GM19239 (cell line): ENCODE measurements at places on chromosomes 3 and 15.
A peak's percentile ranks its signal among the peaks of the same experiment; 100 is the strongest.

DNA sequence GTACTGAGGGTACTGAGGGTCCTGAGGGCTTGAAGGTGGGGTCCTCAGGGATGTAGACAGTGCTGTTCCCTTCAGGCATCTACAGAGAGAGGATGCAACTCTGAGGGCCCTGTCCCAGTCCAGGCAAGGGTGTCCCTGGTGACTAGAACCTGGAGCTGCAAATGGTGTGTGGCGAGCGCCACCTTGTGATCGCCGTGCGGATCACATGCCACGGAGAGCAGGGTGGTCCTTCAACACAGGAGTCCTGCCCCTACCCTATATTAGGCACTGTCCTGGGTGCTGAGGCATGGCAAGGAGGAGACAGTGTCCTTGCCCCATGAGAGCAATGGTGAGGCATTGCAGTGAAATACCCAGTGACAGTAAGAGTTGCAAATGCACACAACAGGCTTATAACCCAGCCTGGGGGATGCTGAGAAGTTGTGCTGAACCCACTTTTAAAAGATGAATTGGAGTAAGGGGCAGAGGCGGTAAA lies 23.6 kb downstream of the RHCG start:
- peak; percentile 78 for DNase-seq

DNA sequence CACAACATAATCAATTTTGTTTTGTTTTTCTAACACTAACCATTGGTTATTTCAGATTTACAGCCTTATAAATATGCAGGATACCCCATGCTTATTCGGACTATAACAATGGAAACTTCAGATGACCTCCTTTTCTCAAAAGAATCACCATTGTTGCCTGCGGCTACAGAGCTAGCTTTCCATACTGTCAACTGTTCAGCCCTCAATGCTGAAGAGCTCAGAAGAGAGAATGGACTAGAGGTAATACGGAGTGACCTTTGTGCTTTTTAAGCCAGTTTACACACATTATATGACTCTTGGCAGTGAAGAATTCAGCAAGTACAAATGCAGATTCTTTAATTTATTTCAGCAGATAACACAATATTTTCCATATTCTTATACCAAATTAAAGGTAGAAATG lies 81.8 kb downstream of the DNAJC13 start:
- no peak for DNase-seq

- no peak for DNase-seq
These were observed 19.4 kb downstream of the SLC6A11 start for GRCh38 chr3:10835406-10835805.

DNA sequence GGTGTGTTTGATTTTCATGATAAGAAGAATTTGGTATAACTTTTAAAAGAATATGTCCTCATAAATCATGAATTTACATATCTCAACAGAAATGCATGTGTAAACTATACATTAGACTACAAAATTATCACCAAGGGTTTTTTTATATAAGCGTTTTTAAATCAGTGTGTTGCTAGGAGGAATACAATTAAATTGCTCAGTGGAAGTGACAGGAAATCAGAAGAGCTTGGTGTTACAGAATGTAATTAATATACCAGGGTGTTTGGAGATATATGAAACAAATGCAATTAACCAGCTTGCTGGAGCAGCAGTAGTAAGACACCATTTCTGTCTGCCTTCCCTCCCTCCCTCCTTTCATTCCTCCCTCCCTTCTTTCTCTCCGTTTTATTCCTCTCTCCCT lies 2.4 kb downstream of the ROBO2 start:
- DNase-seq: no peak

GRCh38 chr3:16188071-16188470 lies 13.6 kb downstream of the GALNT15 start:
- no peak for DNase-seq

DNA sequence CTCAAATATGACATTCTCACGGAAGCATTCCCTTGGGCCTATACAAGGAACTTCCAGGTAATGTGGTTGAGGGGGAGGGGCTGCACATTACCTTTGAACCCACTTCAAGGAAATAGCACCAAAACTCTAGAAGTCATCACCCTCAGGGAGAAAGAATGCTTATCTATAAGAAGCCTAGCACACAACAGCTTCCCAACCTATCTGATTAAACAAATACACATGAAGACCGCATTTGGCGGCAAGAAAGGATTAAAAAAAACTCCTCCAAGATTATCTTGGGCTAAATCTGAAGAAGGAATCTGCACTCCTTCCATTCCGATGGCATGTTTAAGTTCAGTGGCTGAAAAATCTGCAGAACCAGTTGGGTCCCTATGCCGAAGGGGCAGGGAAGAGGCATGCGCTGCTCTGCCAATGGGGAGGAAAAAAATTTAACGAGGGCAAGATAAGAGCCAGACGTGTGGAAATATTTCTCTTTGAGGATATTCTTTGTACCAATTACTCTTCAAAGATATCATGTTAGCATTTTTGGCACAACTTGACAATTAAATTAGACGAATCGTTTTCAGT lies 82.0 kb upstream of the WNT5A start:
- DNase-seq: no peak

DNA sequence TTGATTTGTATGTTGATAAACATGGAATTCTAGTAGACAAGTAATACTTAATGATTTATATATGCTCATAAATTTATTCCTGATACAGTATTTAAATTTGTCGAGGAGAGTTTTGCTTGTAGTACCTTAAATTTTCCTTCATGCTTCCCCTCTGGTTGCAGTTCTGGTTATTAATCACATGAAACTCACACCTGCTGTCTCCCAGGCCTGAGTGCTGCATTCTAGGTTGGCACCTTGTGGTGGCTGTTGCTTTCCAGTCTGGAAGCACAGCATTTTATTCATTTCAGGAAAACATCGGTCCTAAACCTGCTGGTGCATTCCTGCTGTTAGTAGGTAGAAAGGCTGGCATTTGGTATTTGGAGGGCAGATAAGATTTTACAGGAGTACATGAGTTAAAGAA lies 44.9 kb downstream of the ATP1B3 start:
- no peak for DNase-seq

- no peak for DNase-seq
These were observed 5.6 kb downstream of the RAB8B start for GRCh38 chr15:63194880-63195568.

GRCh38 chr3:123379041-123379830 lies 69.7 kb downstream of the ADCY5 start:
- no peak for DNase-seq

GRCh38 chr3:131630097-131630496 lies 127.3 kb upstream of the MRPL3 start:
- DNase-seq: peak; percentile 20

- no peak for DNase-seq
These were observed 65.9 kb downstream of the IGF2BP2 start for GRCh38 chr3:185758912-185759311.

GRCh38 chr3:5787861-5788488 lies 600.5 kb downstream of the EDEM1 start:
- DNase-seq: no peak

DNA sequence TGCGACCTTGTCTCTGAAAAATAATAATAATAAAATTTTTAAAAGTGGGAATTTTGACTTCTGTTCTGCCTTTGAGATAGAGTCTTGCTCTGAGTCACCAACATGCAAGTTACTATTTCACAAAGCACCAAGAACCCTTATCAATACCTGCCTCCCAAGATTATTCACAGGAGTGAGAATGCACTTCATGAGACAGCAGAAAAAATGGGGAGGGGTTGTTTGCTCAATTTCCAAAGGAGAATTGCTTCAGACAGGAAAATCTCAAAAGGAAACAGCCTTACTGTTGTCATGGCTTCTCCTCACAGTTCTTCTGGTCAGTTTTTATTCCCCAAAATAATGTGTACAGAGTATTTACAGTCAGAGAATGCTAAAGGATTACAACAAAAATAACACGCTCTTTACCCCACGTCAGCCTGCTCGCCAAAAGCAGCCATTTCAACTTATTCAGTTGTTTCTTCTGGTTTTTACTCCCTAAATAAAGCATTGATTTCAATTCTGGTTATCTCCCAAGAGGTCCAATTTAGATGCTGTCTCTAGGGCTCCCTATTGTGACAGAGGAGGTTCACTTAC lies 89.0 kb downstream of the PPCDC start:
- no peak for DNase-seq
